GM04504 (cell line): ENCODE measurements at places on chromosomes 2 and 18.

DNA sequence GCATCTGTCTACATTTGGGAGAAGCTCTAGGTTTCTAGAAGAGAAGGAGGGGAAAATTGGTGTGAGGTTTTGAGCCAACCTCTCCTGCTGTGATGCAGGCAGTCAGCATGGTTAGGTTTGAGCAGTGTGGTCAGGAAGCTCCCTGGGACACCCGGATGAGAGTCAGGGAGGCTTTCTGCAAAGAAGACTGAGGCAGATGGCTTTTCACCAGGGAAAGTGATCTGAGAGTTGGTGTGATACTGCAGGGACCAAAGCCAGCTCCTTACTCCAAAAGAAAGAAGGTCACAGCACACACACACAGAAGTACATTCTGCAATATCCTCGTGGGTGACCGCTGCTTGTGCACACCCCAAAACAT is 75.8 kb upstream of the BCL11A start:
- DNase-seq, result no peak

GRCh38 chr2:240956171-240956934 is 42.1 kb upstream of the SNED1 start:
- no peak for DNase-seq

DNA sequence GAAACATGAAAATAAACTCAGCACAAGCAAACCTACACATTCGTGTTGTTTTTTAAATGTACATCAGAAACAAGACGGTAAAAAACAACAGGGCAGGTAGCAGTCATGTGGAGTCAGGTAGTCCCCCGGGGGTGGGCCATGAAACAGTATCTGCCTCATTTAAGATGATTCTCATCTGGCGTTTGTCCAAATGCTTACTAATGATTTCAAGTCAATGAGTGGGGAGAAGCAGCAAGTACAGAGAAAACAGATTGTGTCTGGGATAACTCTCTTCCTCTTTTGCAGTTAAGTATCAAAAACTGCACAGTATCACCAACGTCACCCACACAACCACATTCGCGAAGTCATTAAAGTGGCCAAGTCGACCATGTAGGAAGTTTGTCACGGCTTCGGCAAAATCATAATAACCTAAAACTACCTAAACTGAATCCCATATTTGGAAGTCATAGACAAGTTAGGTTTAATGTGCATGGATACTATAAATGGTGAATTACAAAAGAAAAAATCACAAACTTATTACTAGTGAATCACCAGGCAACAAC is 1.3 kb downstream of the LAPTM4A start:
- DNase-seq, result peak; percentile 53

DNA sequence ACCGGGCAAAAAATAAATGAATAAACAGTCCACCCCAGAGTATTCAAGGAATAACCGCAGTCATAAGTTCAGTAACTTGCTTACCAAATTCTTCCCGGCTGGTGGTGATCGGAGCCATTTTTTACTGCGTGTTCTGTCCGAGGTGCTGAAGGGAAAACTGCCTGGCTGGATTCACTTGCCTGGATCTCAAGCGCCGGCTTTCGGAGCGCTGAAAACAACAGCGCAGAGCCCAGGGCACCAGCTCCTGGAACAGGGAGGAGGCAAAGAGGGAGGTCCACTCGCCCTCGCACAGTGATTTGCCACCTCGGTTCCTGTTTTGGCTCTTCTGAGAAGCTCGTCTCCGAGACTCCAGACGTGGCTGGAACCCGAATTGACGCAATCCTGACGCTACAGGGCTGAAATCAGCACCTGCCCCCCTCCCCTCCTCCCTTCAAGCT is at the start of gene SYT4:
Gene SYT4, minus strand, starts transcription at position 327 of the 437 bp plus-strand sequence. Its CDS starts 209 bp downstream, at position 118.
- DNase-seq, result peak; percentile 15

GRCh38 chr18:9824952-9825371 is 60.8 kb upstream of the TXNDC2 start:
- no peak for DNase-seq

DNA sequence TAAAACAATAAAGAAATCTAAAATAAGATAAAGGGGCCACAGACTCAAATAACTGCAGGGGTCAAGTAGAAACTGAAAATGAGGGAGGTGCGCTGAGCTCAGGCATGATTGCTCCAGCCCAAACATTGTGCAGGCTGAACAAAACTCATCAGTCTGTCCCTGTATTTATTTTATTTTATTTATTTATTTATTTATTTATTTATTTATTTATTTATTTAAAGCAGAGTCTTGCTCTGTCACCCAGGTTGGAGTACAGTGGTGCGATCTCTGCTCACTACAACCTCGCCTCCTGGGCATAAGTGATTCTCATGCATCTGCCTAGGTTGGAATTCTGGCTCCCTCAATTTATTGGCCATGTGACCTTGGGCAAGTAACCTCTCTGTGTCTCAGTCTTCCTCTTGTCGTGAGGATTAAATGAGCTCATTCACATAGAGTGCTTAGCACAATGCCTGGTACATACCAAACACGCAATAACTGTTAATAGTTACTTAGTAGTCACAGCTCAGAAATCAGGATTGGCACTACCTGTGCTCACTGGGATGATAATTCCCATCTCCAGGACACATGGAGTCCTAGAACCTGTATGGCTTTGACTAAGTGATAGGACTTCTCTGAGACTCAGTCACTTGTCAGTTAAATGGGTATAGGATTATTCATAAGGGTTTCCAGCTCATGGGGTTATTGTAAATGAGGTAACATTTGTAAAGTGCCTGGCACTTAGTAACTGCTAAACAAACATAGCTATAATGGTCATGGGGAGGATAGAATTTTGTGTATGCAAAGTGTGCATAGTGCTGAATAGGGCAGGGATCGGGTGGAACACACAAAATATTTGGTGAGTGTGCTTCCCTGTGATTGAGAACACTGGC is 6.0 kb downstream of the SPEG start:
- no peak for DNase-seq

DNA sequence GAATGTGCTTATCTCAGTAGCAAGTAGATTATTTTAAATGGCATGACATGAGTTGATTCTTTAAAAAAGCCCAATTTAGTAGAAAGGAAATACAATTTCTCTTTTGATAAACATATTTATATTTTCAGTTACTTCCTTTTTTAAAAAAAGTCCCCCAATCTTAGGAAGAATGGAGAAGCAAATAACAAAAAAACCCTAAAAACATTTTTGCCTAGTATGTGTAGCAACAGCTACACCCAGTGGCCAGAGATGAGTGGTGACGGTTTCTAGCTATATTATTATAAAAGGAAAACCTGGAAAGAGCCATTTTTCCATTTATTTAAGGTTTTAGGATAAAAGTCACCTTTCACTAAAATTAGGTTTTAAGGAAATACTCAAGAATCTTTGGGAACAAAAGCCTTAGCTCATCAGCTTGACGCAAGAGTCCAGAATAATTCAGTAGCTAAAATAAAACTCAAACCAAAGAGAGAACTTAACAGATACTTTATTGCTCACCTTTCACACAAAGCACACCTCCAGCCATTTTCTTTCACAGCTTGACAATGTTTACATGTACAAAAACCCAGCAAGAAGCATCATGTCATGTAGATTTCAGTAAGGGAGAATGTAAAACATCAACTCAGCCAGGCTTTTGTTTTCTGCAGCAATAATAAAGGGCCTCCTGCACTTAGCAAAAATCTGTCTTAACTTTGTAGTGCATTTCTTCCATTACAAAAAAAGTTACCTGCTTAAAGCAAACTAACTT is 15.7 kb downstream of the FAM98A start:
- no peak for DNase-seq

DNA sequence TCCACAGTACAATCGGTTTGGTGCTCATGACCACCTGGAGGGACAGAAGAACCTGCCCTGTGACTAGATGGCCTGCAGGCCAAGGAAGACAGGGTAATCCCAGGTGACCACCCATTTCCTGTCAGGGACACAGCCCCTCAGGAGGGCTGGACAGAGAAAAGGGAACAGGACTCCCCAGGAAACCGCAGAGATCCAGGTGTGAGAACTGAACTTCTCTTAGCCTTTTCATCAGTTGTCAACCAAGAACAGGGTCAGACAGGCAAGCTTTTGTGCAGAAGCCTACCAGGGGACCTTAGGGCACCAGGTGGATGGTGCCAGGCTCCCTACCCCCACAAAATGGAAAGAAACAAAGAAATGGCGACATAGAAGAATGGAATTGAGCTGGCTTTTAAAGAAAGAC is 132.3 kb downstream of the HDAC4 start:
- DNase-seq, result no peak

DNA sequence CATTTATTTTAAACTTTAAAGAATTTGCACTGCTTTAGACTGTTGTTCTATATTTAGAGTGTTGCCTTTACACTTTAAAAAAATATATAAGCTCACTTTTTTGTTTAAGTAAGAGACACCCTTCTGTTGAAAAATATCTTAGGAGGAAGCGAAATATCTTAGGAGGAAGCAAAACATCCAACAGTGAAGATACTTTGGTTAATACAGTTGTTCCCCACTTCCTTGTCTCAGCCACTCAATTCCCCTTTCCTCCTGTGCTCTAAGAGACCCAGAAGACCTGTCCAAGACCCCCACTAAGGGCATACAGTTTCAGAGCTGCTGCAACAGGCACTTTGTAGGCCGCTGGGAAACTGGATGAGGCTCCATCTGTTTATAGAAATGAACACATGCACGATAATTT is 5.7 kb downstream of the SERPINB8 start:
- DNase-seq, result no peak

GRCh38 chr18:6270771-6271216 is 143.9 kb downstream of the L3MBTL4 start:
- no peak for DNase-seq

DNA sequence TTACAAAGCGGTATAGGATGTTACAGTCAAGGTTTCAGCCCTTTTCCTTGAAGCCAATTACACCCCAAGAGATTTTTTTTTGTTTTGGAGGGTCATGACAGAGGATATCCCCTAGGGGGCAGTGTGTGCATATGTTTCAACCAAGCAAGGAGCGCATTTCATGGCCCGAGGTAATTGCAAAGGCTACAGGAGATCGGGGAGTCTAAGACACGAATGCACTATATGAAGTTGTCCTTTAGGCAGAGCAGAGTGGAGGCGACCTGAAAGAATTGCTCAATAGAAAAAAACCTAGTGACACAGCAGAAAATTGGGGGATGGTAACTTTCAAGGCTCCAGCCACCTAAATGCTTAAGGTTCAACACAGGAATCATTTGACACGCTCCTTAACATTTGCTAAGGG is 219.8 kb upstream of the PARD3B start:
- peak; percentile 57 for DNase-seq

GRCh38 chr2:161708350-161708975 is 84.2 kb downstream of the SLC4A10 start:
- no peak for DNase-seq

GRCh38 chr18:48688961-48689360 is 150.1 kb downstream of the CTIF start:
- no peak for DNase-seq

GRCh38 chr2:96209011-96209728 is 543 bp upstream of the STARD7 start:
- DNase-seq, result no peak

DNA sequence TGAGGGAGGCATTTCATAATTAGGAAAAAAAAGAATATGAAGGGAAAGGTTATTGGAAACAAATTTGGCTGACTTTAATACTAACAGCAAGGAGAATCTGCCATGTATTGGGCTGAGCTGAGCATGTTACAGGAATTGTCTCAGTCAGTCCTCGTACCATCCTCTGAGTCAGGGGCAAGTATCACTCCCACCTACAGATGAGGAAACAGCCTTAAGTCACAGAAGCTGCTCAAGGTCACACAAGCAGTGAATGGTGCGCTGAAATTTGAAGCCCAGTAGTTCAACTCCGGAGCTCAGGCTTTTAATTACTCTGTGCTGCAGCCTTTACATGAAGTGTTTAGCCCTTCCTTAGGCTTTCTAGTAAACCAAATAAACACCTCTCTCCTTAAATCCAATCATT is 17.3 kb downstream of the PROKR1 start:
- DNase-seq, result no peak

DNA sequence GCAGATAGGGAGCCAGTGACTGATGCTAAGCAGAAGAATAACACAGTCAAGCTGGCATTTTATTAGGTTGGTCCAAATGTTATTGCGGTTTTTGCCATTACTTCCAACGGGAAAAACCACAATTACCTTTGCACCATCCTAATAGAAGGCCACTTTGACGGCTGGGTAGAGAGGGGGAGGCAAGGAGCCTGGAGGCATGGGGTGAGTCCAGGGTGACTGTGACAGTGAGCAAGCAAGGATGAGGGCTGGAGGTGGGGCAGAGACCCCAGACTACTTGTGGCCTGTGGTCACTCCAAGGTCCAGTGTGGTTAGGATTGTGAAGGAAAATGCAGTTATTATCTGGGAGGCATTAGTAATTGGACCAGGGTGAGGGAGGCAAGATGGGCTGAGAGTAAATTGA is 389.5 kb downstream of the CLIP4 start:
- DNase-seq, result no peak

GRCh38 chr2:152437276-152438108 is 102.5 kb downstream of the FMNL2 start:
- no peak for DNase-seq

GRCh38 chr2:120219291-120219690 is 3.9 kb downstream of the TMEM185B start:
- no peak for DNase-seq

DNA sequence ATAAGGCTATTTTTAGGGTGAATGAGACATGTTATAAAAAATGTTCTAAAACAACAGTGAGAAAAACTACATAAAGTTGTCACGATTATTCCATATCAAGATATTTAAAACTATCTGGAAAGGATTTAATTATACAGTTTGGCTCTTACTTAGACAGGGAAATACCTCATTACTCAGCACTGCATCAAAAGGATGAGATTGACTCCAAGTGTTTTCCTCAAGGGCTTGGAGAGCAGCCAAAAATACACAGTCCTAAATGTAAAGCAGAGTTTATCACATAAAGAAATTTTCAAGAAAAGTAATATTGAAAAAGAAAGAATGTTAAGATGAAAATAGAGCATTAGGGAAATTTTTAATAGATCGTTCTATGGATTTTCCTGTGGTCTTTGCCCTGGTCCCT is 285.5 kb upstream of the NETO1 start:
- DNase-seq, result no peak

GRCh38 chr18:49168281-49168985 is 217.7 kb upstream of the SMAD7 start:
- DNase-seq, result no peak
